Left cardiac atrium (tissue), 4 donors: ENCODE measurements at places on chromosomes 7 and 10. TPM values are rescaled to one million over a fixed set of nuclear protein-coding genes. Genes with fewer than 3 reads are reported as not detected.

DNA sequence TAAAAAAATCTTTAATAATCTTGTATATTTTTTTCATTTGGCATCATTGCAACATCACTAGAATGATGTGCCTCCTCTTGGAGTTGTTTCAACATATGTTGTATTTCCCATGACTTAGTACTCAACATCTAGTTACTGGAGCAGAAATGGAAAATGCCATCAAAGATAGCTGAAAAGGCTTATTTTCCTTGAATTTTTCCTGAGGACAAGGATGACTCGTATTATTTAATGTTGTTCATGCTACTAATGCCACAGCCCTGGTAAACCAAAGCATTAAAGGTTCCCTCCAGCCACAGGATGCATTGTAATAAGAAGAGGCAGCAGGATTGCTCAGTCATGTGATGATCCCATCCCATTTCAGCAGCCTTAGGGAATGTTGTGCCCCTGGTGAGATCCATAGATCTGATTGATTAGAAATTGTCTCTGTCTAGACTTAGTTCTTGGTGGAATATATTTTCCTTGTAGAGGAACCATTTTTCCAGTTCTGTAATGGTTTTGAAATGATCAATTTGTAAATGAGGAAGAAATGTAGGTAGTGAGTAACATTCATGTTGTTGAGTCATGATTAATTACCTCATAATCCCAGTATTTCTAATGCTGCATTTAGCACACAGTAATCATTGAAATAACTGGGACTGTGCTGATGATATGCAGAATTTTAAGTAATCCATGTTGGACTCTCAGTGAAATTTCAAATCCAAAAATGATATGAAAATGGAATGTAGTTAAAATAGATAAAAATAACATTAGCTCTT lies 91.3 kb upstream of the SMIM30 start:
- no peak for DNase-seq

- peak; percentile 92 for DNase-seq
Measured at GRCh38 chr7:1123715-1124114, 35.8 kb downstream of the GPER1 start.

DNA sequence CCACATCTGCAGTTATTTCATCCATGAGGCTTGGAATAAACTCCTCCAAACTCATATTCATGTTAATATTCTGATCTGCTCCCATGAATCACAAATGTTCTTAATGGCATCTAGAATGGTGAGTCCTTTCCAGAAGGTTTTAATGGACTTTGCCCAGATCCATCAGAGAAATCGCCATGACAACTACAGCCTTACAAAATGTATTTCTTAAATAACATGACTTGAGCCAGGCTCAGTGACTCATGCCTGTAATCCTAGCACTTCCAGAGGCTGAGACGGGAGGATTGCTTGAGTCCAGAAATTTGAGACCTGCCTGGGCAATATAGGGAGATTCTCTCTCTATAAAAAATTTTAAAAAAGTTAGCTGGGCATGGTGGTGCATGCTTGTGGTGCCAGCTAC lies 102.1 kb upstream of the TMEM168 start:
- DNase-seq, result no peak

RAMP3 gene
- 40.8 TPM for total RNA-seq

- DNase-seq, result peak; percentile 88
Measured at GRCh38 chr10:84424731-84425167, 96.4 kb downstream of the CCSER2 start.
